Stimulated activated CD4-positive, alpha-beta T cell treated with anti-CD3 and anti-CD28 coated beads, Interleukin-4, amount 100 ng/mL, for 1 hour (primary cell): ENCODE measurements at places on chromosomes 3 and 15.
A peak's percentile ranks its signal among the peaks of the same experiment; 100 is the strongest.

GRCh38 chr3:171187706-171188290 is 161.3 kb upstream of the SLC2A2 start:
- DNase-seq, result no peak

DNA sequence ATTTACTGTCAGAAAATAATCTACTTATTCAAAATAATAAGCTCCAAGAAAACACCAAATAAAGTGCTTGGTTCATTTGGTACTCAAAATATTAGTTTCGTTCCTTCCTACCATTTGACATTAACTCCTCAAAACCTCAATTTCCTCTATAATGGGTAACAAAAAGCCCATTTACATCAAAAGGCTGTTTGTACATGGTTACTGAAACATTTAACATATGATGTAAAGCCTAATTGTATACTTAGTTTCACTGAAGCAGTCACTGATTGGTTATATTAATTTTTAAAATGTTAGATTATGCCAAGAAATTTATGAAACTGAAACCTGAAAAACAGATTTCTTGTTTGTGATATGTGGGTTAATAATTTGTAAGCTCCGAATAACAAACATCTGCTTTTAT is 14.7 kb downstream of the XRN1 start:
- no peak for DNase-seq

GRCh38 chr3:35773417-35773816 is 134.1 kb downstream of the ARPP21 start:
- DNase-seq, result no peak

GRCh38 chr3:182357928-182358327 is 435.4 kb upstream of the ATP11B start:
- DNase-seq, result no peak

DNA sequence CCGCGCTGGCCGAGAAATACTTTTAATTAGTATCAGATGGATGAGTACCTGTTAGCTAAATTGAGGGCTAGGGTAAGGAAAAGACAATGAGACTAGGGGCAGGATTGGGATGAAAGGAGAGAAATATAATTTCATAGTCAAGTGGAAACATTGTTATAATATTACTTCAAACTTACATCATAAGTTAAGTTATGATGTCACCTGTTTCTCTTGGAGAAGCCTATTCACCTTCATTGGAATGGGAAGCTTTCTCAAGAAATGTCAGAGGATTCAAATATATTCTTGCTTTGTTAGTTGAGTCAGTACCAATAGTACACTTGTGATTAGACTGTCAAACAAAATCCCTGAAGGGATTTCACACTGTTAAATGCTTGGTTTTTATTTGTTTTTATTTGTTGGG is 116.2 kb downstream of the NEO1 start:
- DNase-seq, result no peak

DNA sequence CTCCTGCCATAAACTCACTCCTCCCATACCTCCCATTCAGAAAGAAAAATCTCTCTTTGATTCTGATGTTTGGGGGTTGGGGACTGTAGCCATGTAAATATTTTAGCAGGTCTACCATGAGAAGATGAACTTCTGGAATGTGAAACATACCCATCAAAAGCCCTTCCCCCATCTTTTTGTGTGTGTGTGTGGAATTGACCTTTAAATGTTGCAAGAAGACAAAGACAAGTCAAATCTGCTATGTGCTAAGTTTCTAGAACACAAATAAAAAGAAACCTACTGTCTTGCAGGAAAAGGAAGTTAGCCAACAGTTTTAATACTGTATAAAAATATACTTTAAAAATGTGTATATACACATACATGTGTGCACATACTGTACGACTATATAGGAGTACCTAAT is 29.7 kb upstream of the USP50 start:
- no peak for DNase-seq

DNA sequence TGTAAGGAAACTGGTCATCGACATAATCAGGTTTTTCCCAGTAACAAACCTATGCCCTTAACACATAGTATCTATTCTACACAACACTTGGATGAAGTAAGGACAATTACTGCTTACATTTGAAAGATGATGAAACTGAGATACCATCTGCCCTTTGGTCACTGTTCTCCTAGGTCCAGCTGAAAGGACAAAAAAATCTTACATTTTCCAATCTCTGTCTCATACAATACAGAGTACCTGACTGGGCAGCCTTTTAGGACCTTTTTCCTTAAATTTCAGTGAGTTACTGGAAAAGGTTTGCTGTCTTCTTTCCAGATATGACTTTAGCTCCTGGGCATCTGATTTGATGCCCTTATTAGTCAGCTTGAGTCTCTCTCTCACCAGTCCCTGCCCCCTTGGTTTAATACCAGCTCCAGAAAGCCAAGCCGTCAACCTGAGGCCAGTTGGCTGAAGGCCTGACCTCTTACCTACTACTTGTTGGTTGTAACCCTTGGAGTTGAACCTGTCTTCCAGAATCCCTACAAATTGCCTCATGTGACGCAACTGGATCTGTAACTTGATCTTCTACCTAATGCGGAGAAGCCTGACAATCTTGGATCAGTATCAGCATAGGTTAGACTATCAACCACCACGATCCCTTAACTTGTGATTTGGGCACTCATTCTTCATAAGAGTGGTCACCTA is 355.3 kb upstream of the ZNF385D start:
- no peak for DNase-seq

DNA sequence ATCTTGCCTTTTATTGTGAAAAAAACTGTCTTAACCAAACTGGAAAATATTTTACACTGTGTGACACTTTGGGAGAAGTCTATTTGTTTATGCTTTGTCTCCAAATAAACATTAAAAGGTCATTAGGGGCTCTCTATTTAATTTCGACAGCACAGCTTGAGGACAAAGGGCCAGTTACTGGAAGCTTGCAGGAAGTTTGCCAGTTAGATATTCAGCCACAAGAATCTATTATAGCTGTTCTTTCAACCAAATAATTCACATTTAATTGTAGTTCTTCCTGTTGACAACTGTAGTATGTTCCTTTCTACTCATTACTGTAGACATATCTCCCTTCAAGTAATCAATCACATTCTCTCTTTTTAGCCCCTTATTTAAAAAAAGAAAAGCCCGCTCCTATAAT is 6.1 kb downstream of the CP start:
- DNase-seq, result no peak

GRCh38 chr3:58848826-58849225 is 182.3 kb upstream of the FAM3D start:
- DNase-seq, result no peak

GRCh38 chr15:69095274-69095673 is 65.2 kb upstream of the GLCE start:
- no peak for DNase-seq

GRCh38 chr3:57164217-57164656 is 916 bp downstream of the IL17RD start:
- peak; percentile 12 for DNase-seq

GRCh38 chr15:89657686-89658200 is 2.5 kb upstream of the KIF7 start:
- no peak for DNase-seq

GRCh38 chr15:100105101-100105500 is 236.7 kb downstream of the ADAMTS17 start:
- DNase-seq, result no peak

DNA sequence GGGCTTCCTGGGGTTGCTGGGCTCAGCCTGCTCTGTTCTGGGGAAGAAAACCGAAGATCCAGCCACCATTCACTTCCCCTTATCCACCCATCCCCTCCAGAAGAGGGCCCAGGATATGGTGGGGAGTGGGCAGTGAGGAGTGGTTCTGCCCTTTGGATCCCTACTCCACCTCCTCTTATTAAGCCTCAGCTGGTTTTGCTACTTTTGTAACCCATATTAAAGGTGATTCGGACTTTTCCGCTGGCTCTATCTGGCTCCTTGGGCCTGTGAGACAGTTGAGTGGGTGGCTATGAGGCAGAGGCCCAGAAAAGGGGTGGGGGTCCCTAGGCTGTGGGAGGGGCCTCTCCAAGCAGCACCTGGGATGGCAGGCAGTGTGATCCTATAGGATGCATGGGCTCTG is 33.8 kb downstream of the NBEAL2 start:
- no peak for DNase-seq

DNA sequence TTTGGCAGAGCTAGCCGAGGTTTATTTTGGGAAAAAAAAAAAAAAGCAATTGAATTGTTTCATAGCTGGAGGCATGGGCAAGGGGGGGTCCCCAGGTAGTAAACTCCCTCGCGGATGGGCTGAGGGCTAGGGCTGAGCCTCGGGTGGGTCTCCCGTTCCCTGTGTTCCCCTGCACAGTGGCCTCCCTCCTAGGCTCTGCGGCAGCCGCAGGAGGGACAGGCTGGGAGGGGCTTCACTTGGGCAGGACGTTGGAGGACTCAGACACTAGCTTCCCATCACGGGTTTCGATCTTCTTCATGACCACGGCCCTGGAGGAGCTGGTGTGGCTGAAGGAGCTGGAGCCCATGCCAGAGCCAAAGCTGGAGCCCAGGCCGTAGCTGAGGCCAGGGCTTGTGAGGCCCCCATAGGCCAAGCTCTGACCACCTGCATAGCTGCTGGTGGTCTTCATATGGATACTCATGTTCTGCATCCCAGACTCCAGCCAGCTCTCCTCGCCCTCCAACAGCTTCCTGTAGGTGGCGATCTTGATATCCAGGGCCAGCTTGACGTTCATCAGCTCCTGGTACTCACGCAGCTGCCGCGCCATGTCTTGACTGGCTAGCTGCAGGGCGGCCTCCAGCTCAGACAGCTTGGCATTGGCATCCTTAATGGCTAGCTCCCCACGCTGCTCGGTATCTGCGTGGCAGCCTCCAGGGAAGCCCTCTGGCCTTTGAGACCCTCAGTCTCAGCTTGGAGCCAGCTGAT is 64.0 kb upstream of the CDAN1 start:
- DNase-seq, result no peak

- DNase-seq, result no peak
Observed at GRCh38 chr3:62679988-62680387, 195.2 kb downstream of the CADPS start.

- no peak for DNase-seq
Observed at GRCh38 chr3:113952921-113953320, 5.1 kb downstream of the ZDHHC23 start.

- no peak for DNase-seq
Observed at GRCh38 chr3:44128057-44128775, 113.5 kb upstream of the TOPAZ1 start.

- no peak for DNase-seq
Observed at GRCh38 chr3:134590766-134591165, 60.1 kb downstream of the KY start.

- no peak for DNase-seq
Observed at GRCh38 chr3:176430244-176431037, 766.8 kb downstream of the TBL1XR1 start.

GRCh38 chr3:72408983-72409779 is 439.1 kb downstream of the SHQ1 start:
- no peak for DNase-seq

GRCh38 chr3:15404767-15405166 is 22.6 kb downstream of the METTL6 start:
- no peak for DNase-seq

- no peak for DNase-seq
Observed at GRCh38 chr15:76146812-76147211, 87.0 kb downstream of the TMEM266 start.

DNA sequence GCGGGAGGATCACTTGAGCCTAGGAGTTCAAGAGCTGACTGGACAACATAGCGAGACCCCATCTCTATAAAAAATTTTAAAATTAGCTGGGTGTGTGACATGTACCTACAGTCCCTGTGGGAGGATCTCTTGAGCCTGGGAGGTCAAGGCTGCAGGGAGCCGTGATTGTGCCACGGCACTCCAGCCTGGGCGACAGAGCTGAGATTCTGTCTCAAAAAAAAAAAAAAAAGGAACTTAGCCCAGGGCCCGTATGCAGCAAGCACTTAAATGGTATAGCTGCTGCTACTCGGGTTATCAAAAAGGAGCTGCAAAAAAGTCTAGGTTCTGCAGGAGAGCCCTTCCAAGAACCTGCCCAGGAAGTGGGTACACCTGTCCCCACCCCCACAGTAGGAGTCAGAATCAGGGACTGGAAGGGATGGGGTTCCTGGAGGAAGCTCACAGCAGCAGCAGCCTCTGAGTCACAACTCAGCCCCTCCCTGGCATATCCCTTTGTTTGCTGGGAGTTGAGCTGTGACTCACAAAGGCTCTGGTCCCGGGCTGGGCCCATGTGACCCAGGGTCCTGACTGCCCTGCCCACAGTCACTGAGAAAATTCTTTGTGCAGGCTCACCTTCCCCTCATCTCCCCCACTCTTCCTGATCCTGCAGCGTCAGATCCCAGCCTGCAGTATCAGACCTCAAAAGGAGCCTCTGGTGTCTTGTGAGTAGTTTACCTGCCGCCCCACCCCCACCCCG is at the start of gene SPATA12:
Gene SPATA12, plus strand, starts transcription at position 576 of the 733 bp plus-strand sequence. CDS start 13,031 bp downstream, outside the sequence.
- DNase-seq, result no peak

GRCh38 chr3:71325715-71326114 is 257.8 kb downstream of the FOXP1 start:
- DNase-seq, result no peak

DNA sequence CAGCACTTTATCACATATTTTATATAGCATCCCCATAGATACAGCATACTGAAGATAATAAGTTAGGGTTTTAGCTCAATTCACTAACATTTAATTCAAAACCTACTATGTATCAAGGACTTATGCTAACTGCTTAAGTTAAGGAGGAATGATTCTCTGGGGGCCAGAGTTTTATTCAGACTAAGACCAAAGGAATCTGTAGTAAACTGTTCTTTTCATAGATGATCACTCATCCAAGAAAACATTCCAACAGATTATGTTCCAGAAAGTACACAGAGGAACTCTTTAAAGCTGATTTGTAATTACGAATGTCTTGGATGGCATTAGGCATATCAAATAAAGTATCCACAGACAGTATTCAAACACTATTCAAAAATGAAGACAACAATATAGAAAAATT is 226.4 kb downstream of the SCAPER start:
- no peak for DNase-seq

DNA sequence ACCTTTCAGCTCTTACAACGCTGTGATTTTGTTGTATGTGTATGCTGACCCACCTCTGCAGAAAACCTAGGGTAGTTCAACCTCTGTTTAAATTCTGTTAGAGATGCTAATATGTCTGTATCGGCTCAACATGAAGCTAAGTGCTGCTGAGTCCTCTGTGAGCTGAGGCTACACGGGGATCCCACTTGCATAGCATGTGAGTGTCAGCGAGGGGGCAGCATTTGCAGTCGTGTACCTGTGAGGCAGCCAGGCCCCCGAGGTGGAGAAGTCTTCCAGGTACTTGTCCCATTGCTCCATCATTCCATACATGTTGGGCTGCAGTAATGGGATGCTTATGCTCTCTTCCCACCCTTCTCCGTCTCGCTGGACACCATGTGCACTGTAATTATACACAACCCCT is 3.7 kb downstream of the MKRN2OS start:
- no peak for DNase-seq
